ENCODE measurements at places on chromosomes 6 and 20.

- no peak for DNase-seq
These were observed 3.6 kb upstream of the TOX2 start for GRCh38 chr20:43911066-43911465.

DNA sequence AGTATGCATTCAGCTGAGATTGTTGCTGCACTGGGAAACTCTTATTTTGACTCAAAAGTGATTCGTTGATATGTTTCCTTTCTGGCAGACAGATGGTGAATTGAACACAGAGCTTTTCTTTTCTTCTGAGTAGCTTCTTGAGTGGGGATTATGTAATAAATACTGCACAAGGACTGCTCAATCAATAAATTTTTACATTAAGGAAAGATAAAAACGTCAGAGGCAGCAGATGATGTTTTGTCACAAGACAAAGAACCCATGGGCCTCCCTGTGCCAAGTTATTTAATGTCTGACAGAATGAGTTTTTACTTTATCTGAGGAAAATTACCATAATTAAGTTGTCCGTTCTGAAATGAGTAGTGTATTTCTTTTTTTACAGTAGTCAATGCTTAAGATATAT, 460.3 kb downstream of the UTRN start:
- no peak for DNase-seq

GRCh38 chr6:53829698-53830221, 35.0 kb downstream of the LRRC1 start:
- no peak for DNase-seq

DNA sequence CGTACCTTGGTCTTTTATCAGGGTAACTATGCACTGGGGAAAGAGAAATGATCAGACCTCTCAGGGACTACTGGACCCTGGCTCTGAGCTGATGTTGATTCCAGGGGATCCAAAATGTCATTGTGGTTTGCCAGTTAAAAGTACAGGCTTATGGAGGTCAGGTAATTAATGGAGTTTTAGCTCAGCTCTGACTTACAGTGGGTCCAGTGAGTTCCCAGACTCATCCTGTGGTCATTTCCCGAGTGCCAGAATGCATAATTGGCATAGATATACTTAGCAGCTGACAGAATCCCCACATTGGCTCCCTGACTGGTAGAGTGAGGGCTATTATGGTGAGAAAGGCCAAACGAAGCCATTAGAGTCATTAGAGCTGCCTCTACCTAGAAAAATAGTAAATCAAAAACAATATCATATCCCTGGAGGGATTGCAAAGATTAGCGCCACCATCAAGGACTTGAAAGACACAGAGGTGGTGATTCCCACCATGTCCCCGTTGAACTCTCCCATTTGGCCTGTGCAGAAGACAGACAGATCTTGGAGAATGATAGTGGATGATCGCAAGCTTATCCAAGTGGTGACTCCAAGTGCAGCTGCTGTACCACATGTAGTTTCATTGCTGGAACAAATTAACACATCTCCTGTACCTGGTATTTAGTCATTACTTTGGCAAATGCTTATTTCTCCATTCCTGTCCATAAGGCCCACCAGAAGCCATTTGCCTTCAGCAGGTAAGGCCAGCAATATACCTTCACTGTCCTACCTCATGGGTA, 152.4 kb downstream of the THBS2 start:
- DNase-seq: no peak

DNA sequence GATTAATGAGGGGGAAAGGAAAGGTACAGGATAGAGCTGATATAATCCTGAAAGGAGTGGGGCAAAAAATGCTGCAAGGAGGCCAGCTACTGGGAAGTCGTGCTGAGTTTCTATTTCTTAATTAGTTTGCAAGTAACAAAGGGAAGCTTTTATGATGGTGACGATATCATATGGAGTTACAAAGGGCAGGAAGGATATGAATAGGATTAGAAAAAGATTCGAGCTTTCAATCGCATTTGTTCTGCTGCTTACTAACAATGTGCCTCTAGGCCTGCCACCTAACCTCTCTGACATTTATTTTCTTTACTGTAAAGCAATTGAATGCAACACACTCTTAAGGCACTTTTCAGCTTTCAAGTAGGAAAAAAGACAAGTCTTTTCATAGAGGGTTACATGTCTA, 219.2 kb downstream of the CLVS2 start:
- no peak for DNase-seq

DNA sequence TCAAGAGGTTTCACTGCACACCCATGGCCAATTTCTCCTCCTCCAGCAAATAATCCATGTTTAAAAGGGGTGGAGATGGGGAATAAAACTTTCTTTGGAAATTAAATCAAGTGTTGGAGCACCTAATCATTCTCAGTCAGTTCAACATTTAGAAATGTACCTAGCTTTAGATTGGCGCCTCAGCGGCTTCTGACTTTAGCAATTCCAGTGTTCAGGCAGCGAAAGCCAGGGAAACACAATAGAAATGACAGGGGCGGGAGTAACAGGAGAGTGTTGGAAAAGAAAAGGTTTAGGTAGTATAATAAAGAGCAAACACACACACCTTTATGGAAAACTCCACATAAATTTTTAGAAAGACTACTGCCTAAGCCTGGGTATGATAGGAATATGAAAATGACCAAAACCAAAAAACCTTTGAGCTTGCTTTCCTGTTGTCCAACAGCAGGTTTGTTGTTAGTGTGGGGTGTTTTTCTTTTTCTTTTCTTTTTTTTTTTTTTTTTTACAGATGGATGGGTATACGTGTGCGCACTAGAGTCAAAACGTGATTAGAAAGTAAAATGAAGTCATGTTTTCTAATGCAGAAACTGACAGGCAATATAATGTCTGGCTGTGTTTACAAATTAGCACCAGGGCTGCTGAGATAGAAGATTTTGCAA, 7.7 kb downstream of the TFAP2A start:
- DNase-seq: no peak

GRCh38 chr6:4162370-4162769, 27.0 kb upstream of the ECI2 start:
- DNase-seq: no peak

DNA sequence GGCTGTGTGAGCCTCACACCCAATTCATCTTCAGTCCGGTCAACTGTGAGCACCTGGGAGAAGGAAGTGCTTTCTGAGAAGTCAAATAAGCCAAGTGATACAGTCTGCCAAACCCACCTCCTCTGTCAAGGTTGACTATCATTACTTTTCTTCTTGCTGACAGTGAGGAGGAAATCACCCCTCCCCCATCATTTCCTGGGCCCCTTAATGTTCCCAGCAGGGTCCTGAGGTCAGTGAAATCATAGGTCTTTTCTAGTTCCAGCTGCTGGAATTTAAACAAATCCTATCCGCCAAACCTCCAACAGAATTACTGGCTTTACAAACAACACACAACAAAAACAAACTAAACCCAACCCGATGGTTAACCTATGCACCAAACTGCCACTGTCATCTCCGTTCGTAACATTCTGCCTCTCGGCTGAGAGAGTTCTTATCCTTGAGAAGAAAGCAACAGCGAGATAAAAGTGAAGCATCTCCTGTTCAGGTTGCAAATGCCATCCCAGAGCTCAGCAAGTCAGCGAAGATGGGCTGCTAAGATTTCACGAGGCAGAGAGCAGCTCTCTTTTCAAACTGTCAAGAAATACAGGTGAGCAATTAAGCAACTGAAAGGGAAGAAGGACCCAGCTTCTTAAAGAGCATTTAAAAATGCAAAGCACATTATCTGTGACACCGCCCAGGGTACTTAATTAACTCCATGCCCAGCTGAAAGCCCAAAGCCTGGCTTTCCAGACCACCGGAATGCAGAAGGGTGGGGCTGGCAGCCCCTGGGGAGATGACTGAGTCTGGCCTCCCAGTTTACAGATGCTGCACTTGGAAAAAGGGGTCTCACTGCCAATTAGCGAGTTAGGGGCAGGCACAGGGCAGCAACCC, 24.7 kb downstream of the GFOD1 start:
- no peak for DNase-seq

DNA sequence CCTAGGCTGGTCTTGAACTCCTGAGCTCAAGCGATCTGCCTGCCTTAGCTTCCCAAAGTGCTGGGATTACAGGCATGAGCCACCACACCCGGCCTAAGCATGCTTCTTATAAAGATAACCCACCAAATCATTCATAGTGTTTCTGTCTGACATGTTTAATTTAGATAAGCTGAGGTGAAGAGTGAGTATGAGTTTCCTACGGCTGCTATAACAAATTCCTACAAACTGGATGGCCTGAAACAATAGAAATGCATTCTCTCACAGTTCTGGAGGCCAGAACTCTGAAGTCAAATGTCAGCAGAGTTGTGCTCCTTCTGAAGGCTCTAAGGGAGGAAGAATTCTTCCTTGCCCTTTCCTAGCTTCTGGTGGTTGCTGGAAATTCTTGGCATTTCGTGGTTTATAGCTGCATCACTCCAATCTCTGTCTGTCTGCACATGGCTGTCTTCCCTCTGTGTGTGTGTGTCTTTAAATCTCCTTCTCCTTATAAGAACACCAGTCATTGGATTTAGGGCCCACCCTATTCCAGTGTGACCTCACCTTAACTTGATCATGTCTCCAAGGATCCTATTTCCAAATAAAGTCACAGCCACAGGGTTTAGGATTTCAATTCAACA, 29.9 kb downstream of the MAPK13 start:
- DNase-seq: no peak

Measured in ACHN (cell line).